Kidney (tissue), 22 donors: ENCODE measurements at places on chromosomes 1 and 21.

DNA sequence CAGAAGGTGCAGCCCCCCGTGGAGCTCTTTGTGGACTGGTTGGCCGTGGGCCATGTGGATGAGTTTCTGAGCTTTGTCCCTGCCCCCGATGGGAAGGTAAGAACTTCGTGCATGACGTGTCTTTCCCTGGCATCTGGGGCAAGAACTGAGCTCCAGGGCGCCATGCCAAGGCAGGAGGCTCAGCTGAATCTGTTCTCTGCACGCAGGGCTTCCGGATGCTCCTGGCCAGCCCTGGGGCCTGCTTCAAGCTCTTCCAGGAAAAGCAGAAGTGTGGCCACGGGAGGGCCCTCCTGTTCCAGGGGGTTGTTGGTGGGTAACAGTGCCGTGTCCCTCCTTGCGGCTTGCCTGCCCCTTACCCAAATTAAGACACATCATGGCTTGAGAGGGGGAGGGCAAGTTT lies 27.7 kb downstream of the PADI3 start:
- DNase-seq, result no peak

- DNase-seq, result no peak
Measured at GRCh38 chr1:212650228-212650627, 41.7 kb downstream of the ATF3 start.

DNA sequence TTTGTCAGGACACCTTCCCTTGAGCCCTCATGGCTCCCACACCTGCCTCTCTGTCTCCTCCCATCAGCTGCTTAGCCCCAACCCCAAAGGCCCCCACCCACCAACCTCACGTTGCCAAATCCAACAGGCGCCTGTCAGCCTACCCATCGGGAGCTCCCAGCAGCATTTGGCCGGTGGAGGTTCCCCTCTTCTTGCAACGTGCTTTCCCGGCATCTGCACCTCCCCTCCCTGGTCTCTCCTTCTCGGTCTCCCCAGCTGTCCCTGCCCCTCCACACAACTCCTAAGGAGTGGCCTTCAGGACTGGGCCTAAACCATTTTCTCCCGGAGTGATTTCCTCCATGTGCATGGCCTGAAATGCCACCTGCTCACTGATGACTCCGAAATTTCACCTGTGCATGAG lies 71.9 kb downstream of the KLHDC7A start:
- no peak for DNase-seq

DNA sequence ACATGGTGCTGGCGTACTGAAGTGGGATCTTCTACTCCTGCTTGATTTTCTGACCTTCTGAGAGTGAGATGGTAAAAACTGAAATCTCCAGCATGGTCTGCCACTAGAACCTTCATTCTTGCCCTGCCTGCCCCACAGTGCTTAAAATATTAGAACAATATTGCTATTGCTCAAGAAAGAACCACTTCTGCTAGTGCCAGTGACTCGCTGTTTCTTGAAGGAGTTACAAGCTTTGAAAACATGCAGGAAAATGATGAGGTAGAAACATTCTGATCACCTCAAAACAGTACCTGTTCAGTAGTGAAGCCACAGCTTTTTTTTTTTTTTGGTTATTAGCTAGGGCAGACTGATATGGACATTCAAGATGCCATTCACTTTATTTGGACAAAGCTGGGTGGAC lies 95.3 kb downstream of the BACH1 start:
- no peak for DNase-seq

- DNase-seq, result no peak
Measured at GRCh38 chr1:153478692-153479618, 18.5 kb upstream of the S100A7 start.

GRCh38 chr1:33897092-33897725 lies 33.3 kb downstream of the HMGB4 start:
- DNase-seq, result no peak

- DNase-seq, result no peak
Measured at GRCh38 chr1:57470036-57470435, 46.2 kb upstream of the DAB1 start.

DNA sequence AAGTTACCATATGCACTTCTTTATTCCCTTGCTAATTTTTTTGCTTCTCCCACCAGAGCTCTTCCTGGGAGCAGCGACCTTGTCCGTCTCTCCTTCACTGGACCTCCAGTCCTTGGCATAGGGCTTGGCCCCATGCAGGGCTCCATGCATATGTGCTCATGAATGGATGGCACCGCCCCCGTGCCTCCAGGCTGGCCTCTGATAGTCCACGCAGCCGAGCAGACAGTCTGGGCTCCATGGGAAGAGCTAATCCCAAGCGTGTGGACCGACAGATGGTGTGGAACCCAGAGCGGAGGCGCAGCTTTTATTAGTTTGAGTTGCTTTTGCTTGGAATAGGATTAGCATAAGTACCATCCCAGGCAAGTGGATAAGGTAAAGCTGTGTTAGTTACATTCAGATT lies 41.8 kb downstream of the CDCP2 start:
- DNase-seq, result no peak

DNA sequence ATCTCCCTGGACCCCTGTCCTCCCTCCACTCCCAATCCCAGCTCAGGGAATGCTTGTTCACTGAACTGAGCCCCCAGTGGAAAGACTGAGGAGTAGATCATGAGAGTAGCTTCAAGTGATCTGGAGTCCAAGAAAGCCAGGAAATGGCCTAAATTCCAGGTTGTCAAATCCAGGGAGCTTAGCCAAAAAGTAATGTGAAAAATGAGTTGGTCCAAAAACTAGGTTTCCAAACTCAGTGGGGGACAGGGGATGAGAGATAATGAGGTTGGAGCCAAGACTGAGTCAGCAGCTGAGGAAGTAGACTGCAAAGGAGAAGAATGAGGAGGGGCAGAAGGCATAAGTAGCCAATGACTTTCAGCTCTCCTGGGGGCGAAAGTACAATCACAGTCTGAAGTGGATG lies 284.1 kb upstream of the BEND5 start:
- DNase-seq, result no peak

DNA sequence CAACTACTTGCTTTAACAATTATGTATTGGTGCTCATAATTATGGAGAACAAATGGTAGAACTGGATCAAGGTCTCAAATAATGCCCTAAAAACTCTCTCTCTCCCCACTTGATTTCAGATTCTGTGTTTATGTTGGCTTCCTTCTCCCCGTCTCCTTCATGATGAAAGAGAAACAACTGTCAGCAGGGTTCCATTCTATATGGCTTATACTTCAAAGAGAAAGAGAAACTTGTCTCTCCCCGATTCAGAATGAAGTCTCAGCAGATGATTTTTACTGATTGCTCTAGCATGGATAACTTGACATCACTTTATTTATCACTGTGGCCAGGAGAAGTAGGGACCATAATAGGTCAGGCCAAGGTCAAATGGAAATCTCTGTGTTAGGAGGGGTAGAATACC lies 575.6 kb downstream of the AGBL4 start:
- DNase-seq, result no peak

DNA sequence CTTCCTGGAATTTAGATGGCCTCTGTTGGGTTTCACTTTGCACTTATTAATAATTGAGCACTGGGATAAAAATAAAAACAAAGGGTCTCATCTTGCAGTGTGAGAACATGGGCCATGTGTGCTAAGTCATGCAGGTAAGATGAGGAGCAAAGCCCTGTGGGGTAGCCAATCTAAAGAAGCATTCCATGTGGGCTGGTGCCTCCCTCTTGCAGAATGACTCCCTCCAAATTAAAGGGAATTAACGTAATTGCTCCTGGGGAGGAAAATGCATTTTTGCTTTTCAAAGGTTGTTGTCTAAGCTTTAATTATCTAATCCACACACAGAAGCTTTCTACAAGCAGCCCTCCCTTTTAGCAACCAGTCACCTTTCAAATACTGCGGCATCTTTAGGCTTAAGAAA lies 69.8 kb downstream of the CDC14A start:
- no peak for DNase-seq

DNA sequence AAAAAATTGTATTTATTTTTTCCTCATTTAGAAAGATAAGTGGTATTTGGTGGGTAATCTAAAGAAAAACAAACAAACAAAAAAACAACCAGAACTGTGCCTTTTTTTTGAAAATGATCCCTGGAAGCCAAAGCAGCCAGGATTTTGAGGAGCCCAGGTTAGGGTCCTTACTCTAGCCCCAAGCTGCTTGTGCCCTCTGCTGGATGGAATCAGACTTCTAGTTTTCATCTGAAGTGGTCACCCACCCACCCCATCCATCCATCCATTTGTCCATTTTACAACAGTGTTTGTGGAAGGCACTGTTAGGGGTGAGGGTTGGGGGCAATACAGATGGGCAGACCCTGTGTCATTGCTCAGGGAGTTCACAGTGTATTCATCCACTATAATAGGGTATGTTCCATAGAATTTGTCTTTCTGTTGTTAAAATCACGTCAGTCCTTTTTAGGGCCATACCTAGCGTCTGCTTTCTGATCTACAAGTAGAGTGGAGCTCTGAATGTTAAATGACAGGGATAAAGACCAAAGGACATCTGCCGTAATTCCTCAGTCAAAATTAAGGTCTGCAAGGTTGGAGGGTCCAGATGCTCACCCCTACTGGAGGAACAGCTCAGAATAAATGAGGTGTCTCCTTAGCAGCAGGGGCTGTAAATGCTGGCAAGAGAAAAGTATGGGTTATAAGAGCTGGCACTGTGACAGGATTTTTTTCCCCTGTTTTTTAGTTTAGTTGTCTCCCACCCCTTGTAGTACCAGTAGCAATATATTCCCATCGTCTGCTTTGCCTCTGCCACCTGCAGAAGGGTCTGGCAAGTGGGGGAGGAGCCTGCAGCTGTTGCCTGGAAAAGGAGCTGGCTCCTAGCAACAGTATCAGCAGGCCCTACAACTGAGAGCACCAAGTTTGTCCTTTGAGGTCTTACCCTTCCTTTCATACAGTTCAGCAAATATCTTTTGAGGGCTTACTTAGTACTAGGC lies 3.2 kb downstream of the LRRC42 start:
- peak; percentile 69 for DNase-seq

GRCh38 chr1:248704606-248705005 lies 2.0 kb upstream of the OR14I1 start:
- no peak for DNase-seq

GRCh38 chr1:210464519-210465039 lies 135.9 kb downstream of the HHAT start:
- peak; percentile 21 for DNase-seq

DNA sequence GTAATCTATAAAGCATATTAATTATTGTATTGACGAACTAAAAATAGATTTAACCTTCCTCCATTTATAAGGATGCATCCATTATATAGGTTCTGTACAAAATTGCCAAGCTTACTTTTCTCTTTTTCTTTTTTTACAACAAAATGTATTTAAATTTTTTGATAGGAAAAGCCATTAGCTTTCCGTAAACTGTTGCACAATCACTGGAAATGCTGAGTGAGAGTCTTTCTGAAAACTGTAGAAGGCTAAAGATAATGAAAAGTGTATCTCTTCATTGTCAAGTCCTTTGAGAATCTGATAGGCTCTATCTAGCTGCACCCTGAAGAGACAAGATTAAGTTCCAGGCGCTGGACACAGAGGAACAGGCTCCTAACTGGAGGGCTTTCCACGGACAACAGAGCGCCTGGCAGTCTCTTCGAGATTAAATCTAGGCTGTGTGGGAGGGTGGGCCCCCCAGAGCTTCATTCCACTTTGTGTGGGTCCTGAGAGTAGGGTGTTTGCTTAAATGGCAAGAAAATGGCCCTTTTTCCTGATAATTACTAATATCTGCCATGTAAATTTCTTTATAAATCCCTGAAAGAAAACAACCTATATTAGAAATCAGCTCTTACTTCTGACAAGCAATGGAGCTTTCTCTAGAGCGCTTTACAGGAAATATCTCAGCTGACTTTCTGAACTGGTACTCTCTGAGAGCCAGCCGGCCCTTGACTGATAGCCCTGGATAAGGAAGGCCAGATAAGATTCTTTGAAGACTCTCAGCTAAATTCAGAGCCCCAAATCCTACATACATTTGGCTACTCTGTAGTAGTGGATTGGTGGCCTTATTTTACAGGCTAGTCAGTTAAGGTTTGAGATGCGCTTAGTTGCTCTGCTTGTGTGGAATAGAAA lies 108.3 kb downstream of the FMN2 start:
- no peak for DNase-seq

DNA sequence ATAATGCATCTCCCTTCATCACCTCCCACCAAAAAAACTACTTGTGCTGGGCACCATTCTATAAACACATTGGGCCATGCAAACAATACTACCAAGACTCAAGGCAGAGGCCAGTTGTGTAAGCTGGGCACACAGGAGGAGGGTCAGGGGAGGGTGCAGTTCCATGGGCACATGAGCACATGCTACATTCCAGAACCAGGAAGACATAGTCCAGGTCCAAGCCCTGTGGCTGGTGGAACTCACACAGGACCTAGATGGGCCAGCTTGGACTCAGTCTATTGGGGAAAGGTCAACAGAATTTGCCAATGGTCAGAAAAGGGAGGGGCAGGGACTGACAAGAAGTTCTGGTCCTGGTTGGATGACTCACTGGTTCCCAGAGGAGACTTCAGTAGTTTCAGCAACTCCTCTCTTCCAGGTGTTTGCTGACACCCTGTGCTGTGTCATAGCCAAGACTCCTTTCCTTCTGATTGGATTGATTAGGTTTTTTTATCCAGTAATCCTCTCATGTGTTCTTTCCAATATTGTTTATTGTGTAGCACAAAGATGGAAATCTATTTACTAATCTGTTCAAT lies 249.7 kb downstream of the C1orf94 start:
- no peak for DNase-seq

DNA sequence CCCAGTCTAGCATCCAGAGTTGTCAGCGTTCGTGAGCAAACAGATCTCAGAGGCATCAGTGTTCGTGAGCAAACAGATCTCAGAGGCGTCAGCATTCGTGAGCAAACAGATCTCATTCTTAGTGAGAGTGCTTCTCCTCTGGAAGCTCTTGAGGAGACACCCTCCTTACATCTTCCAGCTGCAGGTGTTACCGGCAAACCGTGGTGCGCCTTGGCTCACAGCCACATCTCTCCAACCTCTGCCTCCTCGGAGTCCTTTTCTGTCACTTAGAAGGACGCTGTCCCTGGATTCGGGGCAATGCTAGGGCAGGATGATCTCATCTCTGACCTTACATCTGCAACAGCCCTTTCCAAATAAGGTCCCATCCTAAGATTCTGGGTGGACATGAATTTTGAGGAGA lies 14.6 kb upstream of the UMODL1 start:
- DNase-seq, result no peak

DNA sequence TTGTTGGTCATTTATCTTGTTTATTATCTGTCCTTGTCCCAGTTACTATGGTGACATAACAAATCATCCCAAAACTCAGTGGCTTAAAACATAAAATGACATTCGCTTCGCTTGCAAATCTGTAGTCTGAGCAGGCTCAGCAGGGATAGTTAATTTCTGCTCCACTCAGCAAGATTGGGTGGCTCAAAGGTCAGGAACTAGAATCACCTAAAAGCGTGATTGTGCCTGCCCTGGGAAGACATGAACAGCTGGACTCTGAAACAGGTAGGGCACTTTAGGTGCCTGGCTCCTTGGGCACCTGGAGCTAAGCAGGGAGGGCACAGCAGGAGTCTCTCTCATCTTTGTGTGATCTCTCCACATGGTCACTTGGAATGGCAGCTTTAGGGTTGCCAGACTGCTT lies 14.7 kb upstream of the TRAF3IP3 start:
- DNase-seq, result no peak

GRCh38 chr21:36516281-36516680 lies 36.4 kb upstream of the CLDN14 start:
- DNase-seq, result no peak
